Activated CD4-positive, alpha-beta T cell treated with anti-CD3 and anti-CD28 coated beads for 36 hours (primary cell): ENCODE measurements at places on chromosomes 2 and 18. TPM values are rescaled to one million over a fixed set of nuclear protein-coding genes. Genes with fewer than 3 reads are reported as not detected.

GRCh38 chr2:100821255-100821910 is 1.4 kb downstream of the NPAS2 start:
- DNase-seq, result no peak

- no peak for DNase-seq
Measured at GRCh38 chr2:95374029-95374428, 28.5 kb upstream of the FAHD2A start.

- DNase-seq, result no peak
Measured at GRCh38 chr2:127155947-127156346, 49.0 kb upstream of the BIN1 start.

- no peak for DNase-seq
Measured at GRCh38 chr2:72136933-72137497, 10.6 kb downstream of the CYP26B1 start.

DNA sequence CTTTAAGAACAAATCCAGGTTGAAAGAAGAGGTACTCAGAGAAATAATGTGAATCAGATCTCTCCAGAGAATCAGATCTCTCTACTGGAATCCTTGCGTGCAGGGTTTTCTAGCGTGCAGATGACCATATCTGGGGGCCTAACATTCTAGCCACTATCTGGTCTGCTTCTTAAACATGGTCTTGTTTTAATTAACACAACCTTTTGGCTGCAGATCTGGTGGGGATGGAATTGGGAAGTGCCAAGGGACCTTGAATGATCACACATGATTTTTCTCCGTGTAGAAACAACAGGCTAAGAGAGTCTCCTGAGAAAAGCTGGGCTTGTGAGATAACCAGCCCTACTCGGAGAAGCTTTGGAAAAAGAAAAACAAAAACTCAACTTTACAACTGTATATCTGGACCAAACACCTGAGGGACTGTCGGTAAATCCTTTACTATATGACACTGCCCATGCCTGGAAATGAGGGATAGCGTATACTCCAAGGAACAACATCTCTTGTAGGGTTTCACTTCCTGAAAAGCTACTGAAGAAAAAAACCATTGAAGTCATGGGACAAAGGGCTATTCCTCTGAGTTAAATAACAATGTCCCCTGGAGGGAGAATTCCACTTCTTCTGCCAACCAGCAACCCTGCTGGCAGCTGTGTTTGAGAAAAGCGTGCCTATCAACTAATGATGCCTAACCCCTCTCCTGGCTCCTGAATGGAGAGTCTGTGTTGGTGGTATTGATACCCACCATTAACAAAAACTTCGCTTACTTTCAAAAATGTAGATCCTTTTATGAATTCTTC is 171.0 kb upstream of the REV1 start:
- DNase-seq, result no peak

- DNase-seq, result peak; percentile 29
Measured at GRCh38 chr2:38260469-38260868, 116.6 kb downstream of the ATL2 start.

- DNase-seq, result no peak
Measured at GRCh38 chr2:2881499-2881898, 496.1 kb downstream of the EIPR1 start.

DNA sequence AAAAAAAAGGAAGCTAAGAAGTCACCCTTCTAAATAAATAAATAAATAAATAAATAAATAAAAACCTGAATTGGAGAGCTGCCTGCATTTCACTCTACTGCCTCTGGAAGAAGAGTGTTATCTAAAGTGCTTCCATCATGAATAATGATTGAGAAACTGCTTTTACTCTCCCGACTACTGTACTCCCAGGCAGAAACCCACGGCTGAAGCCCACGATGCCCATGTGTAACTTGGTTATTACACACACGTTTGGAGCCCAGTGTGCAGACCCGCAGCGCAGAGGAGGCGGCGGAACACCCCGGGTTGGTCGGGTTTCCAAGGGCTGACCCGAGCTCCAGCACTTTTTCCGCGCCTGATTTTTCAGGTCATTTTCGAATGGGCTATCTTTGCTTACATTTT is 697 bp upstream of the SPATS2L start:
- DNase-seq, result peak; percentile 20

DNA sequence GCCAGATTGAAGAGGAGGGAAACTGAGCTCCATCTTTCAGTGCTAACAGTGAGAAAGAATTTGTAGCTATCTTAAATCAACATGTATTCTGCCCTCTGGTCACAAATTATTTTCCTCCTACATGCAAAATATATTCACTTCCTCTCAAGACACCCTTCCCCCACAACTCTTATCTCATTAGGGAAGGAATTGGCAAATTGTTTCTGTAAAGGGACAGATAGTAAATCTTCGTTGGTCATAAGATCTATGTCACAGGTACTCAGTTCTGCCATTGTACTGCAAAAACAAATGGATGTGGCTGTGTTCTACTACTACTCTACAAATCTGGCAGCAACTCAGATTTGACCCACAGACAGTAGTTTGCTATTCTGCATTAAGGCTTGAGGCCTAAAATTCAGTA is 53.0 kb upstream of the CYP20A1 start:
- DNase-seq, result no peak

DNA sequence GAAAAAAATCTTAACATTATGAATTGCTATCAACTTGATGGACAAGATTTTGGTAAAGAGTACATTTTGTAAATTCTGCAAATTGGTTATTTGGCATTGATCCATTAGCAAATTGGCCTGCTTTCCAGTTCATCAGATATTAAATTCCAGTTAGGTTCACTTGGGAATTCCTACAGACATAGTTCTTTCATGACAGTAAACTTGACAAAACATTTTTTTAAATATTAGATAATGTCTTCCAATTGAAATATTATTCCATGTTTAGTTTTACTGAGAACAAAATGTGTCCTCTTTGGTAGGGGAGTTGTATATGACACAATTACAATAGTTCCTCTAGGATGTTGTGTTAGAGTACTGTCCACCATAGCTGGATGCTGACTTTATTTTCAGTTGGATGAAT is 141.9 kb downstream of the LCLAT1 start:
- DNase-seq, result no peak

The CFAP65 gene
- not detected for total RNA-seq

The UGT1A3 gene
- total RNA-seq, result not detected

The GALR1 gene
- total RNA-seq, result not detected

The REG1B gene
- not detected for total RNA-seq

The SCN2A gene
- 0.14 TPM for total RNA-seq
